Fibroblast of lung (primary cell): ENCODE measurements at places on chromosomes 2 and 18.

GRCh38 chr2:101463421-101463820, 11.5 kb downstream of the RFX8 start:
- DNase-seq, result no peak

DNA sequence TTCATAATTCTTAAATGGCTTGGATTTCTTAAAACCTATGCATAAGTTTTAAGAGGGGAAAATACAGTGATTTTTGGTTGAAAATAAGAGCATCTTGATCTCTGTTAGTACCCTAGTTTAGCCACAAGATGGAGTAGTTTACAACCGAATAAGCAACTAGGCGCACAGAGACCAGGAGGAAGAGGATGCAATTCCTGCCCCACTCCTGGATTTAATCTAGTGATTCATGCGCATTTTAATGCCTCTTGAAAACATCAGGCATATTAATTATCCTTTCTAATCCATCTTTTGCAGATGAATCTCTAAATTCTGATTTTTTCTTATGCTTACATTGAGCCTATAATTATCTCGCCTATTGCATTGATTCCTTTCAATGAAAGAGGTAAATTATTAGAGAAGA, 76.7 kb downstream of the MRPS9 start:
- DNase-seq, result peak; percentile 67

- no peak for DNase-seq
Measured at GRCh38 chr2:233164967-233165366, 86.5 kb upstream of the ATG16L1 start.

- DNase-seq, result no peak
Measured at GRCh38 chr2:7201851-7202250, 284.6 kb downstream of the RNF144A start.

DNA sequence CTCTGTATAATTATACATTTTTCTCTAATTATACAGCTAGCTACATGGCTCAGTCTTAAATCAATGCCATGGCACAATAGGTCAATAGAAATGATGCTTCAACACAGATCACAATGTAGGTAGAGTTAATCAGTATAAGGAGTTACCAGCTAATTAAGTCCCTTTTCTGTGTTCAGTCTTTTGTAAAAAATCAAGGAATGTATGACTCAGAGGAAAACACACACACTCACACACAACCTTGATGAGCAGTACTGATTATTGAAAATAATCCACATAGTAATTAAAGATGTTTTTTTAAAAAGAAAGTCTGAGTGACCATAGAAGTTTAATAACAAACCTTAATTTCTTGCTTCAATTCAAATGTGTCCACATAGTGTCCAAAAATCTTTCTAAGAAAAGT, 691.3 kb downstream of the LRP1B start:
- DNase-seq, result peak; percentile 7

DNA sequence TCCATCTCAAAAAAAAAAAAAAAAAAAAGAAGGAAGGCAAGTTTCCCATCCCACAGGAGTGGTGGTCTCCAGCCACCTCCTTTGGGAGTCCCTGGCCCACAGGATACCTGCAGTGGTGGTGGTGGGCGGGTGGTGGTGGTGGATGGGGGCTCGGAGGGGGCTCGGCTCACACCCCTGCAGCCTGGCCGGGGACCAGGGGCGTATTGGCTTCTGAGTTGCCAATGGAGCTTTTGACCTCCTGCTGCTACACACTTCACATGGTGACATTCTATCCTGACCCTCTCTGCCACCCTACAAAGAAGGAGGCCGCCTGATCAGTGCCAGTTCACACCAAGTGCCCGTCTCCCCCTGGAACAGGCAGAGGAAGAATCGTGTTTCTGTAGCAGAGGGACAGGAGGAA, 119.6 kb downstream of the NFATC1 start:
- DNase-seq, result no peak

DNA sequence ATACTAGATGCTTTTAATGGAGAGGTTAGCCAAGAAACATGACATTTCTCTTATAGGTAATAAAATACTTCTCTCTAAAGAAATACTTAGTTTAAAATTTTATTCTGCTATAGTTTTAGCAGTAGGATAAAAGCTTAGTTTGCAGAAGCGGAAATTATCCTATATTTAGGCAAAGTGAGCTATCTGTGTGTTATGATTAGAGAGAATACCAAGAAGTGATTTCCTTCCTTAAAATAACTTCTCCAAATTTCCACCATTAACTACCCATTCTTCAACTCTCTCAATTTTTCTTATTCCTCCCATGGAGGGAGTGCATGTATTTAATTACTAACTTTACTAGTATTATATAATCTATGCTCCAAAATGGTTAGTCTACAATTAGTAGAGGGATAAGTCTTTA, 15.8 kb upstream of the IL1RL1 start:
- no peak for DNase-seq

GRCh38 chr2:237695201-237695780, 67.9 kb downstream of the LRRFIP1 start:
- peak; percentile 96 for DNase-seq

GRCh38 chr2:163723348-163723747, 12.5 kb downstream of the FIGN start:
- DNase-seq, result no peak

- no peak for DNase-seq
Measured at GRCh38 chr2:68193144-68193543, 35.5 kb downstream of the PNO1 start.

DNA sequence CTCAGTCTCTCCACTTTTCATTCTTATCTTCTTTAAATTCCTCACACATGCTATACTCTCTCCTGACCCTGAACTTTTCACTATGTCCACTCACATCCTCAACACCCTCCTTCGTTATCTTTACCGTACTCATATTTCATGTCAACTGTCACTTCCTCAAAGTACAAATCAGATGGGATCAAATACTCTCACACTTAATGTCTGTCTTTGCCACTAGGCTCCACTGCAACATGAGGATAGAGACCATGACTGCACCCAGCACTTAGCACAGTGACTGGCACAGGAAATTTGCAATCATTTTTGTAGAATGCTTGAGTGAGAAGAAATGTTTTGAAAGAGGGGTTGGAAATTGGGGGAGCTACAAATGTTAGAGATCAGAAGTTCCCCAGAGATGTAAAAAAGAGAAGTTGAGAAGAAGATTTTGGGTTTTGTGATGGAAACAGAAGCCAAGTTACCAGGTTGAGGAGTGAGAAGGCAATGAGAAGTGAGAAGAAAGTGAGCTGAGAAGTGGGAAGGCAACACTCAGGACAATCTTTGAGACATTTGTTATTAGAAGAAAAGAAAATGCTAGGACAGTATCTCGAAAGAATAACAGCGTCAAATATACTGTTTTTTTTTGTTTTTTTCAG, 87.0 kb downstream of the CCDC141 start:
- DNase-seq, result no peak

GRCh38 chr2:42838133-42838532, 45.8 kb upstream of the HAAO start:
- DNase-seq, result no peak

GRCh38 chr2:212609479-212609878, 70.9 kb upstream of the ERBB4 start:
- DNase-seq, result no peak

DNA sequence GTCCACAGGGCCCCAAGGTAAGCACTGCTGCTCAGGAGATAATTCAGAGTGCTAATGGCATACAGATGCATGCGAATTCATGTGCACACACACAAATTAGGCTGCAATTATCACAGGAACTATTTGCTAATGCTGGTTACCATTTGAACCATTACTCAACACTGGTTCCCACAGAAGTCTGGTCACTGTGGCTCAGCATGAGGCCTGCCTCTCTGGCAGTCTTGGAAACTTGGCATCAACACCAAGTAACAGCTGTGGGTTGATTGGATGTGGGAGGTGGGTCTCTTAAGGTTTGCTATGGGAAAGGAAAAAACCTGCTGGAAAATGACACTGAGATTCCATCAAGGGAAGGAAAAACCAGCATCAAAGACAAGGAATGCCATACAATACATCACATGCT, 105.0 kb downstream of the CELF4 start:
- DNase-seq, result peak; percentile 5

DNA sequence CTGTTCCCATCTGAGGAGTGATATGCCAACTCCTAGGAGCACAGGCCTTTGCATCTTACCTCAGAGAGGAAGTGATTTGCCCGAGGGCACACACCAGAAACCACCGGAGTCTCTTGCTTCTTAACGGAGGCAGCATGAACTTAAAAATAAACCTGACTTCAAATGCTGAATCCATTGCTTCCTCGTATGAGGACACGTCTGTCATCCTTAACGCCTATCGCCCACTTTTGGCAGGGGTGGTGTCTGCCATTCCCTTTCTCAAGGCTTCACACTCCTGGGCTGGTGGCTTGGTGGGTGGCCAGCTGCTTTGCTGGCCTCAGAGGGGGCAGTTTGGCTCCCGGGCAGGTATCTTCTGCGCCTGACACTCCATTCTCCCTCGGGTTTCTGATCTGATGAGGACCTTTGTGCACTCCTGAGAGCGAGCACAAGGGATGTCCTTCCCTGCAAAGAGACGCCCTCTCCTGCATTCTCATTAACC, 1.1 kb upstream of the PREB start:
- no peak for DNase-seq

DNA sequence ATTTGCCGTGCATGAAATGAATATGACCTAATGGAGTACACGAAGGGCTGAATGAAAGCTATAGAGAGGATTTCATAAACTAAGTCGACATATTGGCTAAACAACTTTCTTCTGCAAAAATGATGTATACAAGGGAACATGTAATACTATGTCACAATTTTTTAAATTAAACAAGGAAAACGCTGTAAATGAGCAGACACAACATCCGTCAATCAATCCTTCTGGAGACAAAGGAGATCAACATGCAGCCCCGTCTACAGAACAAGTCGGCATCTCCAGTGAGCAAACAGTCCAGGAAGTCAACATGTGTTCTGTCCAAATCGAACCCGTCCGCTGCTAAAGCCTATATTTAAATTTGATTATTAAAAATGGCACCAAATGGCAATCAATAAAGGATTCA, 180.8 kb downstream of the TCF4 start:
- DNase-seq, result peak; percentile 20

GRCh38 chr2:226030788-226031646, 631.5 kb downstream of the NYAP2 start:
- DNase-seq, result peak; percentile 73

DNA sequence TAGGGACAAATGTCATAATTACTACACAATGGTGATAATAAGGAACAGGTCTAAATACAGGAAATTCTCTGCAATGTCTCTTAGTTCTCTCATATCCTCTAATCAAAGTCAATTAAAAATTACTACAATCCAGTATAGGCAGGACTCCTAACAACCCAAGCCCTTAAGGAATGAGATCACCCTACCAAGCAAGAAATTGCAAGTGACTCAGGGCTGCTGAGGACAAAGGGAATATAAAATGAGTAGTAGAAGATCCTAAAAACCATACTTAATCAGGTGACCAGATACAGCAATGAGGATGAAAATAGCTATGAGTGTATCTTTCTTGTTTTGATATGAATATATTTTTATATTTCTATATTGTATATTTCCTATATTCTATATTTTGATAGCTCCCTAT, 250.0 kb upstream of the DCC start:
- DNase-seq, result no peak

- DNase-seq, result peak; percentile 4
Measured at GRCh38 chr18:44047585-44047984, 633.1 kb upstream of the SETBP1 start.

DNA sequence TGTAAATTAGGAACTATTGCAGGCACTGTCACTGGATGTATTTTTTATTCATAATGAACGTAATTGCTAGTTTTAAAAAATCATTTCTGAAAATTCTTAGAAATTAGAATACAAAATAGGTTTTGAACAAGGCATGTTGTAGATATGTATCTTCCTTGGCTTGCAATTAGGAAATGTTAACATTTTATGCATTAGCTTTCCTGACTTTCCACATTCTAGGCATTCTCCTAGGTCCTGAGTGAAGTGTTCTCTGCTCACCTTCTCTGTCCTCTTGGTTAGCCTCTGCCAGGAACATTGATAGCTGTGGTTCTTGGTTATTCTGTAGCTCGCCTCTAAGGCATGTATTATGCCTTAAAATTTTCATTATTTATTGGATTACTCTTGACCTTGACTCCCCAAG, 130.3 kb downstream of the FHOD3 start:
- no peak for DNase-seq

DNA sequence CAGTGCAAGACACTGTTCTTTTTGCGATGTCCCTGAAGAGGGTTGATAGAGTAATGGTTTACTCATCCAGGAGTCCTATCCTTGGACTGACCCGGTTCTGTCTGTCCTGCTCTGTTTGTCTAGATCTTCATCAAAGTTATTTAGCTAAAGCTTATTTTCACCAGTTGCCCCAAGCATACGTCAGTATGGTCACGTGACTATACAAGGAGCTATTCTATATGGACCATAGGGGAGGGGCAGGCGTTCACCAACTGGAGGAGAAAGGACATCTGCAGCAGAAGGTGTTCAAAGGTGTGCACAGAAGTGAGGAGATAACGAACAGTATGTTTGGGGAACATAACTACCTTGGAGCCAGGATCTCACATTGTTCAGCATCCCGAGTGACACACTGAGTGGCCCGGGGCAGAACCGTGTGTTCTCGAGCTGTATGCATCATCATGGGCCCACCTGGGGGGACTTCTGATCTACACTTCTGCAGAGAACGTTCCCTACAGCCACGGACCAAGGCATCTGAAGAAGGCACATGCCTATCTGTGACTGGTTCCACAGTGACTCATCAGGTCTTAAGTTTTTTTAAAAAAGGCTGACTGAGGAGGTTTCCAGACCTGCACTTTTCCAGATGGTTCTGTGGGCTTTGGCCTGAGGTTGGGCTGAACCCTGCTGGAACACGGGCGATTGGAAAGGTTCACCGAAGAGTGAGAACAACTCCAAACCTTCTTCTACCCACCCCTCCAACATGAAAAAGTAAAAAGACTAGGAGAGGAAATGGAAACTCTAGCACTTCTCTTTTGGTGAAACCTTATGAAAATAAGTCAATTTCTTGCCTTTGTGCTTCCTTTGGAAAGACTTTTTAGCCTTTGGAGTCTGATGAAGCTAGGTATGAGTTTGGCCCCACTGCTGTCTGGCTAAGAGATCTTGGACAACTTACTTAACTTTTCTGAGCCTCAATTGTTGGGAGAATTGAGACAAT, 68.6 kb upstream of the YWHAQ start:
- peak; percentile 73 for DNase-seq

DNA sequence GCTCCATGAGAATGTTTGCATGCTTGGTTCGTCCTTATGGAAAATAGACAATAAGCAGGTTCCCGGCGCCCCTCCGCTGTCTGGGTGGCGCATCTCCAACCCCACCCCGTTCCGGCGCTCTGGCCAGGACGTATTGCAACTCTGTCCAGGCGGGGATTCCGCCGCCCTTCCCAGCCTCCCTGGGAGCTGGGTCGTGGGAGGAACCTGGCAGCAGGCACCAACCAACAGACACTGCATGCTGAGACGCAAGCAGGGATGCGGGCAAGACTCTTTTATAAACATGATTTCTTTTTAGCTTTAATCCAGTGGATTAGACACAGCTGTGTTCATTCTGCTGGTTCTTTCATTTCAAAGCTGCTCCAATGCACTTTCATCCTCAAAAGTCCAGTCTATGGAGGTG, 240.2 kb downstream of the SH3BP4 start:
- DNase-seq, result no peak

DNA sequence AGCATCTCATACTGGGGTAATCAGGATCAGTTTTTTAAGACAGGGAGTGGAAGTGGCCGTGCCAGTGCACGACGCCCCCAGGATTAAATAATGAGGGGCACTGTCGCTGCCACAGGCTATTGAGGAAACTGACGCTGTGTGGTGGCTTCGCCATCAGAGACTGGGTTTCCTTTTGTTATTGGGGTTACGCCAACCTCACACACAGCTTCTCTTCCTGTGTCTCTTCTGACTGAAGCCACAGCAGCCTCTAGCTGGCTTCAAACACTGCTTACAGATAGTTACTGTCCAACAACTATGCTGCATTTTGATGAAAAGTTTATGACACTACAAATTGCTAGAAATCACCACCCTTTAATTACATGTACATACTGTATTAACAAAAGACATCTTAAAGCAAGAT, 521.9 kb upstream of the SALL3 start:
- DNase-seq, result no peak
